ENCODE measurements at places on chromosomes 2 and 18.

GRCh38 chr2:28750316-28751251 is 1.0 kb upstream of the PPP1CB start:
- peak; percentile 57 for DNase-seq

DNA sequence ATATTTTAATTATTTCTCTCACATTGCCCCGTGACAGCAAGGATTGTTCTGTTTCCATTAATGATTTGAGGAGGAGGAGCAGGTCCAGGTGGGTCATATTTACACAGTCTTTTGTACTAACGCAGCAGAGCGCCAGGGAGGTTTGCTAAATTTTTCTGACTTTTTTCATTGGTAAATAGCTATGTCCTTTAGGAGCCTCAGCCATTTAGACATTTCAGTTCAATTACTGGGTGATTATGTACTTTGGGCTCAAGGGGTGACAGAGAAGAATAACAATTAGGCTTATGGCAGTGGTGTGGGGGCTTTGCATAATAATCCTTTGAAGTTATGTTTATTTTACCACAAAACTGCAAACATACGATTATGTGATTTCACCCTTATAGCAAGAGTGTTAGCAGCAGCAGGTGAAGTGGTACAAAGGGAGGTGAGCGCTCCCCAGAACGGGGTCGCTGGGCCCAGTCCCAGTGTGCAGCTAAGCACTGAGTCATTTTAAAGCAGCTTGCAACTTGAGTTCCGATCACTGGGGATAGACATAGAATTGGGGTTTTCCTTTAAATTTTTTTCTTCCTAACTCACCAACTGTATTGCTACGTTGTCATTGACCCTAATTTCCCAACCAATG is 80.3 kb downstream of the TSHZ1 start:
- DNase-seq = no peak

DNA sequence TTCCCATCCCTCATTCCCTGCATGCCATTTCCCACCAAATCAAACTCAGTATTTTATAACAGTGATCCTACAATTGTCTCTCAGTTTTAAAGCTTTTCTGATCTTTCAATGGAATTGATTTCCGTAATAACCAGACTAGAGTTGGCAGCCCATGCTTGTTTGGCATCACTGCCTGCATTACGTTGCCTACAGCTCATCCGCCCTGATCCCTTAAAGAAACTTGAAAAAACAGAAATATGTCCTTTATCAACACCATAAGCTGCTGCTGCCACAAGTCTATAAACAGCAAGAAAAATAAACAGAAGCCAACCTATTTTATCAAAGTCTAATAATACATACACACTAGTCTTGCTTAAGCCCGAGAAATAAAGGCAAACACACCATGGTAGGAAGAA is 331.0 kb downstream of the METTL4 start:
- DNase-seq = no peak

- no peak for DNase-seq
These were observed 133.3 kb downstream of the GFPT1 start for GRCh38 chr2:69253611-69254301.

DNA sequence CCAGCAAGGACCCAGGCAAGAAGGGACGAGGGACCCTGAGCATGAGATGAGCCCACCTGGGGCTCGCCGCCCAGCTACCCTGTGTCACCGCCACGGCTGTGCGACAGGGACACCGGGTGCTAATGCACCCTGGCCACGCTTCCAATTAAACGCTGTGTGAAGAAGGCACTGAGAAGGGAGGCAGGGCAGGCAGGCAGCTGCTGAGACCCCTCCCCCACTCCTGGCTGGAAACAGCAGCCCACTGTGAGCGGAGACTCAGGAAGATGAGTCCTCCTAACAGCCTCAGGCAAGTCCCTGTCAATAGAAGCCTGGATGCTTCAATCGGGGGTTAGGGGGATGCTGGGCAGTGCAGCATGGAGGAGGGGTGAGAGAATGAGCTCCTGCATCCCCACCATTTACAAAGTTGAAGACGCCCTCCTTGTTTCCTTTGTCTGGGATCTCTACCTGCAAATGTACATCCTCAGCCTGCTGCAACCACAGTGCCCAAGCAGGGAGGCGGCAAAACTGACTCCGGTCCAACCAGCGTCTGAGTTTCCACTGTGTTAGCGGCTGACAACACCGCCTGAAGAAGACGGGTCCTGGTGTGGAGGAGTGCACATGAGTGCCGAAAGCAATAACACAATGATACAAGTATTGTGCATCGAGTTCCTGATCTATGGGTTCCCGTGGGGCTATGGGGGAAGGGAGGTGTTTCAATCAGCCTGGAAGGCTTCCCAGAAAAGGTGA is 12.8 kb downstream of the TMEM163 start:
- DNase-seq = no peak

DNA sequence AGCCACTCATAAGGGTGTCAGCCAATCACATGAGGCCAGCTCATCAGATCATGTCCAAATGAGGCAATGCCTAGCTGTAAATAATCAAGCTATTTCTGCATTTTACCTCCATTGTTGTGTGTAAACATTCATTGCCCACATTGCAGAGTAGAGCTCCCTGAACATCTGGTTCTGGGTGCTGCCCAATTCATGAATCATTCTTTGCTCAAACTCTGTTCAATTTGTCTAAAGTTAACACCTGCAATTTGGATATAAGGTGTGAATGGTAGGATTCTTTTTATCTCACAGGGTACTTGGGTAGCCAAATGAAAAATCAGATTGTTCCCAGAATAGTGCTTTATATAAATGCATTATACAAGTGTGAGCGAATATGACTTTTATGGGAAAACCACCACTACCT is 345.5 kb upstream of the NT5C1B start:
- DNase-seq = no peak

- no peak for DNase-seq
These were observed 26.5 kb downstream of the SCYGR8 start for GRCh38 chr2:227772197-227772661.

DNA sequence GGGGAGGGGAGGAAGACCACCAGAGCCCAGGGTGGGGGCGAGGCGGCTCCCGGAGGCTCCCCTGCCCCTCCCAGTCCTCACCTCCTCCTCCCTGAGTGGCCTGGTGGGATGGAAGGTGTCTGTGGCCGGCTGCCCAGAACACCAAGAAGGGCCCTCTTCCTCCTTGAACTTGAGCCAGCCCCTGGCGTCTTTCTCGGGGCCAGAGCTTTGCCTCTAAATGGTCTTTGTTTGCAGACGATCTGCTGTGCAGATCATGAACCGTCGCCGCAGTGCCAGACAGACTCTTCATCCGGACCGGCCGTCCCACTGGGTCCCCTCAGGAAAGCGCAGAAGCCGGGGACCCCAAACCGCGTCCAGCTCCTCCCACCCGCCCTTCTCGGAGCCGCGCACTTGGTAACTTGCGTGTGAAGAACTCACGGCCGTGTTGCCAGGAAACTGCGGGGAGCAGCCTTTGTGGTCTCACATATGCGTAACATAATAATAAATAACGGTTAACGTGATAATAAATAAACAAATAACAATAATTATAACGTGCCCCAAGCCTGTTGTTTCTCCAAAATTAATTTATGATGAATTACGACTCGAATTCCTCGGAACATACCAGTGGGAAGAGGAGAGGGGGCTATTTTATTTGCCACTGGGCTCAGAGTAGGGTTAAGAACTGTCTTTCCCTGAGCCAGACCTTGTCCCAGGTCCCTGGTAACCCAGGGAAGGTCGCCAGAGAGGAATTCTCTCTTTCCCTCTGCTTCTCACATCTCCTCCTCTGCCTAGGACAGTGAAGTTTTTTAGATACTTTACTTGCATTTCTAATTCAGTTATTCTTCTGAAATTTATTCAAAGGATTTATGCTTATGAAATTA is 41.0 kb downstream of the PTGR3 start:
- no peak for DNase-seq

DNA sequence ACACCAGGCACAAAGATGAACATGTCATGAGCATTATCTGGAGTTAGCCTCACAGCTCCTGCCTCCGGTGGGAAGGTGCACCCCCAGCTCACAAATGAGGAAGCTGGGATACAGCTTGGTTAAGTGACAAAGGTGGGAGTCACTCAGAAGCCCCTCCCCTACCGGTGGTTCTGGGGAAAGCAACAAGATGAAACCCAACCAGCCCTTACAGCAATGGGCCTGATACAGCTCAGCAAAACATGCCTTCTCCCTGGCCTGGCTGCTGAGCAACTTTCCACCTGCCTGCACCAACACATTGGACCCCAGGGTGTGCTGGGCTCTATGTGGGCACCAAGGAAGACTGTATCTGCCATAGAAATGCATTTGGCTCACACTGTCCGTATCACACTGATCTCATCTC is 113.2 kb downstream of the GYPC start:
- no peak for DNase-seq

DNA sequence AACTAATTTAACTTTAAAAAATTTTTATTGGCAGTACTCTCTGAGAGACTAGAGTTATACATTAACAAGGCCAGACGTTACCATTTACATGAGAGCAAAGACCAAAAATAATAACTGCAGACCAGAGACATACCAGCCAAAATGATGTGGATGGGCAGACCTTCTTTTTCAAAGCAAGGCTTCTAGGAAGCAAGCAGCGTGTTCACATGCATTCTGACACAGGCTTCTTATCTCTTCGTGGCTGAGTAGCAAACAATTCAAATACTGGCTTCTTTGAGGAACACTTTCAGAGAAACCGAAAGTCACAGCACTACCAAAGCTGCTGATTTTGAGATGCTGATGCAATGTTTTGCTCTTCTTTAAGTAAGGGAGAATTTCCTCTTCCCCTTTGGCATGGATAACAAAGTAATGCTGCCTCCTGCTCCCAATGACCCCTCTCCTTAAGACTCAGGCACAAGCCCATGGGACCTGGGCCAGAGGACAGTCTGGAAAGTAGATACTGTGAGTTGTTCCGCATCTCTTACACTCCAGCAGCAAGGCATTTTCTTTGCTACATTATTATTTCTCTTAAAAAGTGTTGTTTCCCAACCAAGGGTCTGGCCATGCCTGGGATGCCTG is 181.9 kb downstream of the MREG start:
- no peak for DNase-seq

DNA sequence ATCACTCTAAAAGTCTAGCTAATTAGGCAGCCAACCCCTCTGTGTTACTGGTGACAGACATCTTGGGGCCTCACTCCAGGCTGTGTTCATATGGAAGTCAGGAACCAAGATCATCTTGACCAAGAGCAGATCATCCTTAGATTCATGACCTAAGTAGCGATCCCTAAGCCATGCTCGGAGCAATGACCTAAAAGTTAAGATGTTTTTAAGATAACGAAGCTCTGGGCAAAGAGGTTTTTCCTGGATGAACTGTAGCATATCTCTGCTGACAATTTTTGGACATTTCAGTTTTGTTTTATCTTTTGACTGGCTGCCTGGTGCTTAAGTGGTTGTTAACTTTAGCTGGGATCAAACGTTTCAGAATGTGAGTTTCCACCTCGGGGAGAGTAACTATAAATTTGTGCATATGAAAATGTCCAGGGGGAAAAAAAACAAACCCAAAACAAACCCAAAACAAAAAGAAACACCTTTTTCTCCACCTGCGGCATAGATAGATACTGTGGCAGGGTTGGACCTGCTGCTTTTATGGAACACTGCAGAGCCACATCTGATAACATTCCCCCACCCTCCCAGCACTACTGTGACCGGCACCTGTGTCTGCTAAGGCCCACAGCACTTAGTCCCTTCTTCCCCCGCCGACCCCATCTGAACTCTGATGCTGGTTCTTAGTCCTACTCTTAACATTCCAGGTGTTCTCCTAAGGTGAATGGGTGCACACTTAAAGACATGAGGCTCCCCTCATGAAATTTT is 45.5 kb downstream of the EPAS1 start:
- DNase-seq = no peak

GRCh38 chr2:133483181-133483580 is 85.1 kb downstream of the NCKAP5 start:
- no peak for DNase-seq

DNA sequence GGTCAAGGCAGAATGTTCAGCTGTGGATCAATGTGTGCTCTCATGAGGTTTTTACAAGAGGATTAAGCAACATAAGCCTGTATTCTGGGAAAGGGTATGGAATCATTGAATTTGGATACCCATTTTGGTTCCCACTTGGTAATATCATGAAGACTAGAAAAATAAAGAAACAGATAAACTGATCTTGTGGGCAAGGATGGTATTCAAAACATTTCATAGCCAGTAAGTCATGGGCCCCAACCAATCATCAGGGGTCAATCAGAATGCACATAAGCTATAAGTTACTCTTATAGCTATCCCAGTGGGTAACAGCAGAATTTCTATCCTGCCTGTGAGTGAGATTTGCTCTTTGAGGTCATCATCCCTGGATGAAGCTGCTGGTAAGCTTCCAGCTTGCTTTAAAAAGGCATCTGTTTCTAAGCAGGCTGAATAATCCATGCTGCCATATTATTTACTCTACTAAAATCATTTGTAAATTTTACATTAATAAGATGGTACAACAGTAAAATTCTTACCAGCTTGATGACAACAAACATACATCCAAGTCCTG is 291.2 kb downstream of the RAD51AP2 start:
- DNase-seq = no peak

- no peak for DNase-seq
These were observed 21.4 kb upstream of the STON1 start for GRCh38 chr2:48508461-48509124.

DNA sequence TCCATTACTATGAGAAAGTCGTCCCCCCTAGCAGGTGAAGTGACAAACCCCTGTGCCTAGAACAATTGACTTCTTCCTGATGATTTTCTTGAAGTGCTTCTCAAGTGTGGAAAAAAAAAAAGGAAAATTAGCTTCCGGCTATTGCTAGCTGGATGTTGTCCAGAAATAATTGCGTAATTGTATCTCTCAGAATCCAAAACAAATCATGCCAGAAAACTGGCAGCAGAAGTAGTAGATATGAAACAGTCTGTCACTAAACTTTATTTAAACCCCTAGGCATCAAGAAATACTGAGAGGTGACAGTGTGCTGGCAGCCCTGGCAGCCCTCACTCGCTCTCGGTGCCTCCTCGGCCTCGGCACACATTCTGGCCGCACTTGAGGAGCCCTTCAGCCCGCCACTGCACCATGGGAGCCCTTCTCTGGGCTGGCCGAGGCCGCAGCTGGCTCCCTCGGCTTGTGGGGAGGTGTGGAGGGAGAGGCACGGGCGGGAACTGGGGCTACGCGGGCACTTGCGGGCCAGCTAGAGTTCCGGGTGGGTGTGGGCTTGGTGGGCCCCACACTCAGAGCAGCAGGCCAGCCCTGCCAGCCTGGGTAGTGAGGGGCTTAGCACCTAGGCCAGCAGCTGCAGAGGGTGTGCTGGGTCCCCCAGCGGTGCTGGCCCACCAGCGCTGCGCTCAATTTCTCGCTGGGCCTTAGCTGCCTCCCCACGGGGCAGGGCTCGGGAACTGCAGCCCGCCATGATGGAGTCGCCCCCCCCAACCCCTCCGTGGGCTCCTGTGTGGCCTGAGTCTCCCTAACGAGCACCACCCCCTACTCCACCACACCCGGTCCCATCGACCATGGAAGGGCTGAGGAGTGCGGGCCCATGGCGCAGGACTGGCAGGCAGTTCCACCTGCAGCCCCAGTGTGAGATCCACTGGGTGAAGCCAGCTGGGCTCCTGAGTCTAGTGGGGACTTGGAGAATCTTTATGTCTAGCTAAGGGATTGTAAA is 80.5 kb upstream of the ABCA12 start:
- DNase-seq = no peak

- DNase-seq = no peak
These were observed 24.3 kb downstream of the IGFBP5 start for GRCh38 chr2:216671081-216671411.

Measured in hematopoietic multipotent progenitor cell treated with erythropoietin and hydrocortisone succinate and interleukin-3 and kit ligand, for 17 days (in vitro differentiated cells).